ENCODE measurements at places on chromosomes 2 and 18.

DNA sequence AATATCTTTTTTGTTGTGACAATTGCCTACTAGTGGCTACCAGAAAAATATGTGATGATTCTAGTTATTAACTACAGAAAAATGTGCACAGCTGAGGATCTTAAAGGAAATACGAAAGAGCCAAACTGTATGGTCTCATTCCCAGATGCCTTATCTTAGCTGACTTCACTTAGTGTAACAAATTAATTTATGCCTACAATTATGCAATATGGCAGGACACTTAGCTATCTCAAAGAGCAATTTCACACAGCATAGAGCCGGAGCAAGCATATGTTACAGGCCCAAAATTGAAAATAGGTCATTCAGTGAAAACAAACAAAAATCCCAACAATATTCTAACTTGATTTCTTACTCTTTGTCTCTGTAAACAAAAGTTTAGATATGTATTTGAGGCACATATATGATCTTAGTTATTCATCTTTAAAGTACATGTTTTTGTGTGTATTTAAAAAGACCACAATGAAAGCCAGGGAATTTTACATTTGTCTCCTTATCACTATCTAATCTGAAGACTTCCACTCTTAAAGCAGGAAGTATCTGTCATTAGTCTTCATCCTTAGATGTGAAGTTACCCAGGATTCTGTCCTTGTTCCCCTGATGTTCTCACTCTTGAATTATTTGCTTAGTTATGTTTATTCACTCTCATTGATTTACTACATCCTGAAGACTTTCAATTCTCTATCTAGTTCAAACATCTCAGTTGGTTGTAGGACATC is 1579.0 kb upstream of the NXPH2 start:
- DNase-seq = no peak

DNA sequence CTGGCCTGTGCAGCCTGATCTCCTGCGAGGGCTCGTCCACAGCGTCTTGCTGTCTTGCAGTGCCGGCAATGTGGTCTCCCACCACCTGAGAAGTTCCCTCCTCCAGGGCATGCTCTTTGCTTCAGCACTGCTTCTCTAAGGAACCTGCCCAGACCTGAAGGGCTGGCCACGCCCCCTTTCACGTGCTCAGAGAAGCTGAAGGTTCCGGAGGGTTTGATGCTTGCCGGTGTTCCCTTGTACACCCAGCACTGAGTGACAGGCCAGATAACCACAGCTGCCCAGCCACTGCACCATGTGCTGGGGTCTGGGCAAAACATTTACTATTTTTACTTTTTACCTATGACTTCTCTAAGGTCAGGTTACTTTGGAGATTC is 1.7 kb upstream of the POLR2D start:
- DNase-seq = no peak

DNA sequence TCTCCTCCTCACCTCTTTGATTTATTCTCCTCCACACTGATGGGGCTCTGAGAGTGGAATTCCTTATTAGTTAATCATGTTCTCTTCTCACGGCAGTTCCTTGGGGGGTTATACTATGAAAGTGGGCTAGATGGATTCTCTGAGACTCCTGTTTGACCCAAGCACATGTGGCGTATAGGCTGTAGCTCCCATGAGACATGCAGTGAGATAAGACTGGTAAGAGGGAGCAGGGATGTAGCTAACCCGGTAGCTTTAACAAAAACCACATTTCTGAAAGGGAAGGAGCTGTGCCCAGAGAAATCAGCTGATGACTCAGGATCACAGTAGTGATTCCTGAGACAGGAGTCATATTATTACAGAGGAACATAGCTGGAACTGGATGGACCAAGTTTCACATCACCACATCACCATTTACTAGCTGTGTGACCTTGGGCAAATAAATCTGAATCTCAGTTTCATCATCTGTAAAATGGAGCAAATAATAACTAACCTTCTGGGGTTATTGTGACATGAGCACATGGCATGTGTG is 82.9 kb downstream of the CRIM1 start:
- DNase-seq = no peak

DNA sequence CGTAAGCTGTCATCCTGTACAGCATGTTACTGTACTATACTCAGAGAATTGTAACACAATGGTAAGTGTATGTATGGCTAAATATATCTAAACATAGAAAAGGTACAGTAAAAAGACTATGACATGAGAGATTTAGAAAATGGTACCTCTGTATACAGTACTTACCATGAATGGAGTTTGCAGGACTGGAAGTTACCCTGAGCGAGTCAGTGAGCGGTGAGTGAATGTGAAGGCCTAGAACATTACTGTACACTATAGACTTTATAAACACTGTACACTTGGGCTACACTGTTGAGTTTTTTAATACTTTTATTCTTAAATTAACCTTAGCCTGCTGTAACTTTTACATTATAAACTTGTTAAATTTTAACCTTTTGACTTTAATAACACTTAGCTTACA is 1.5 kb downstream of the DDX18 start:
- DNase-seq = no peak
